CD8-positive, alpha-beta memory T cell (primary cell): ENCODE measurements at places on chromosomes 1 and 21.

DNA sequence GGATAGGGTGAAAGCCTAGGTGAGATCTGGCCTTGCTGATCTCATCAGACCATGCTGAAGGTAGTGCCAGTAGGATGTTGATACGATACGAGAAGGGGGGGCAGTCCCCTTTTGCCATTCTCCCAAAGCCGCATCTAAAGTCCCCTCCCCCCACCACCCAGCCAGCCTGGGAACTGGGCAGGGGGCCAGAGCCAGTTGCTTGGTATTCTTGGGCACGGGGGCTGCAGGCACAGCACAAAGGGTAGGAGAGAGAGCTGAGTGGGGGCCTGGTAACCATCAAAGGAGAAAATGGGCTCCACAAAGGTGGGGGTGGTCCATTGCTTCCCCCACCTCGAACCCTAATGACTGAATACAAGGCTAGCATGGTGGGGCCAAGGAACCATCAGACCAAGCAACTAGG, 5.4 kb downstream of the PEA15 start:
- DNase-seq = no peak

DNA sequence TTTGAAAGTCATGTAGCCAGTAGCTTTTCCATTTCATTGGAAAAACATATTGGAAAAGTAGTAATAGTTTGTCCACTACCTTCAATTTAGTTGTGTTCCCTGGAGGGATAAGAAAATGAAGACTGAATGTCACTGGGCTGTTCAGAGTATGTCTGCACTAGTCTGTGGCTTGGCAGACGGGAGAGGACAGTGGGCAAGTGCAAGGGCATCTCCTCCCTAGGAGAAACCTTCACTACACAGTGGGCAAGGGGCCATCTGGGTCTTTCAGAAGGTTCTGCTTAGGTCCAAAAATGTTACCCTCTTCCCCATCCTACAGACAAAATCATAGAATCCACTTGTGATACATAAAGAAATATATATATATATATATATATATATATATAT, 118.1 kb downstream of the C1orf21 start:
- DNase-seq = no peak

DNA sequence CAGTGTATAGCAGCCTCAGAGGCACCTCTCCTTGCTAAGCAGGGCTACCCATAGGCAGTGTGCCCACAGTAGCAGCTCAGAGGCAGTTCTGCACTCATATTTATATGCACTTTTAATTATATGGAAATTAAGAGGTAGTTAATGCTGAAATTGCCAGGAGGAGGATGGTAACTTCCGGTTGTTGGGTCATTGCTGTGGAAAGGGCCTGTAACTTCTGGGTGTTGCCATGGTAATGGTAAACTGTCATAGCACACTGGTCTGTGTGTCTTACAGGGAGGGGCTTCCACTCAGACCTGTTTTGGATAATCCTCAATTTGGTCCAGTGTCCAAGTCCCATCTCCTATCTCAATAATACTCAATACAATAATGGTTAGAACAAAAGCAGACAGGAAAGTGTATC, 7.6 kb downstream of the CFH start:
- DNase-seq = no peak

- no peak for DNase-seq
Measured at GRCh38 chr1:117796226-117796625, 133.2 kb downstream of the GDAP2 start.

GRCh38 chr21:26171258-26172100, 909 bp upstream of the APP start:
- DNase-seq = no peak

- DNase-seq = no peak
Measured at GRCh38 chr1:69747207-69747606, 179.5 kb downstream of the LRRC7 start.

- DNase-seq = no peak
Measured at GRCh38 chr1:187051618-187052232, 223.0 kb downstream of the PLA2G4A start.

DNA sequence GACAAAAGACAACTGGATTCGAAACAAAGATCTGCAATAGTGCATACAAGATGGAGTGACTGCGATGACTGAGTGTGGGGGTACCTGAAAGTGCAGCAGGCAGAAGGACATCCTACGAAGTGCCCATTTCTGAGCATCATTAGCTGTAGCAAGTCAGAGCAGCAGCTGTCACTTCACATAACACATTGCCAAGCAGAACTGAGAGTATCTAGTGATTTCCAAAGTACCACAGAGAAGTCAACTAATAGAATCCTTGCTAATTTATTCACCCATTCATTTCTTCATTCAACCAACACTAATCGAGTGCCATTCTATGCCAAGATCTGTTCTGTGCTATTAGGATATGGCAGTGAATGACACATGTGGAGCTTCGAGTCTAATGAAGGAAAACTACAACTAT, 31.6 kb upstream of the CAMSAP2 start:
- no peak for DNase-seq

- no peak for DNase-seq
Measured at GRCh38 chr1:112685913-112686312, 11.5 kb downstream of the MOV10 start.

DNA sequence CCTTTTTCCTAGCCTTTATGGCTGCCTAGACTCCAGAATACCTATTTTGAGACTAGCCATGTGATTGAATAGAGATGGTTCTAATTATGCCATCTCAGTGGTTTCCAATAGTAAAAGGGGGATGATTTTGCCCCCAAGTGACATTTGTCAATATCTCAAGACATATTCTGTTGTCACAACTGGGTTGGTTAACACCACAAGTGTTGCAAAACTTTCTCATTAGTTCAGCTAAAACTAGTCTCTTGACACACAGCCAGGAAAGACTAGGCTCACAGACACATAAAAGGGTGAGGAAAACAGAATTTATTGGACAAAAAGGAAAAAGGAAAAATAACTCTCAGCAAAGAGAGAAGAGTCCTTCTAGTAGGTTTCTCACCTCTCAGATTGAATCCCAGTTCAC, 39.9 kb upstream of the GBP5 start:
- DNase-seq = no peak

- DNase-seq = no peak
Measured at GRCh38 chr1:168431882-168432281, 111.9 kb downstream of the XCL2 start.

DNA sequence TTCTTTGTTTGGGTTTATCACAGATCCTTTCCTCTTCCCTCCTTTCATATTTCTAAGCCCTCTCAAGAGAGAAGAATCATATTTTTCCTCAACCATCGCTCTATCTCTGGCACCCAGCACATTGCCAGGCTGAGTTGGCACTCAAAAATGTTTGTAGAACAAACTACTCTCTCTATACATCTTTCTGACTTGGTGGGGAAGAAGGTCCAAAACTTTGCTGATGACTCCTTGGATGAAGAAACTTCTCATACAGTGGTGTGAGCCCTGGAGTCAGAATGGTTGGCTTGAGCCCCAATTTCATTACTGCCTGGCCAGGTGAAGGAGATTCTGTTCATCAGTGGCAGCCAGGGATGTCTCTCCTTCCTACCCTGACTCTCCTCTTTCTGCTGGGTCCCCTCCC, 11.9 kb downstream of the ALX3 start:
- DNase-seq = no peak

- DNase-seq = no peak
Measured at GRCh38 chr21:37711286-37711829, 204.9 kb downstream of the KCNJ6 start.

- DNase-seq = peak; percentile 31
Measured at GRCh38 chr21:44441041-44441400, 14.3 kb upstream of the LRRC3 start.

DNA sequence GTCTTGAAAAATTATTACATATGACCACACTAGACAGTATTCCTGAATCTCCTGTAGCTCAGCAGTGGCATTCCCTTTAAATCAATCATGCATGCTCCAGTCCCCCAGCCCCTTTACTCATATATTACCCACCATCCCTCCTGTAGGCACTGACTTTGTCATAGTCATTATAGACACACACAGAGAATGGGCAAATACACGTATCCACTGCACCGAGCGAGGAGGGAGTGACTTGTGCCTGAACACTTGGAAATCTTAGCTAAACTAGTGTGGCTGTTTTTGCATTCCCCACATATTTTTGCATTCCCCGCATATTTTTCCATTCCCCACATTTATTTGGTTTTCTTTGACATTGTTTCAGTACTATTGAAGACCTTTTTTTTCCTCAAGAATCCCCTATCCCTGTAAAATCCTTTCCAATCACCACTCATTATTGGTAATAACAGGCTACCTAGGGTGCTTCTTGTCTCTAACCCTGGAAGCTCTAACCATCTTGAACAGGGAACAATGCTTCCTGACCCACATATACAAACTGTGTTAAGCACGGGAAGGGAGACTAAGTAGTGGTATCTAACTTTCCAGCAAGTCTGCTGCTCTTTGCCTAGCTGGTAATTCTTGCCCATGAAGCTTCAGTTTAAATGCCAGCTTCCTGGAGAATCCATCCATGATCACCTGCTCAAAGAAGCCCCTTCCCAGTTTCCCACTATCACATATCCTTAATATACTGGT, 534.4 kb upstream of the CAMK1G start:
- DNase-seq = no peak
